CD8-positive, alpha-beta memory T cell (primary cell): ENCODE measurements at places on chromosomes 6 and 20. TPM values are rescaled to one million over a fixed set of nuclear protein-coding genes. Genes with fewer than 3 reads are reported as not detected.

Gene RMND1
- 25.6 TPM for total RNA-seq

Gene DDX43
- 0.98 TPM for total RNA-seq

Gene MROH8
- total RNA-seq: 1.6 TPM

Gene TRAPPC3L
- total RNA-seq: not detected

Gene TBC1D7
- total RNA-seq: 23.2 TPM

- no peak for DNase-seq
Observed at GRCh38 chr20:5729348-5729747, 20.9 kb upstream of the SHLD1 start.

- DNase-seq: no peak
Observed at GRCh38 chr6:524803-525202, 132.1 kb downstream of the HUS1B start.

DNA sequence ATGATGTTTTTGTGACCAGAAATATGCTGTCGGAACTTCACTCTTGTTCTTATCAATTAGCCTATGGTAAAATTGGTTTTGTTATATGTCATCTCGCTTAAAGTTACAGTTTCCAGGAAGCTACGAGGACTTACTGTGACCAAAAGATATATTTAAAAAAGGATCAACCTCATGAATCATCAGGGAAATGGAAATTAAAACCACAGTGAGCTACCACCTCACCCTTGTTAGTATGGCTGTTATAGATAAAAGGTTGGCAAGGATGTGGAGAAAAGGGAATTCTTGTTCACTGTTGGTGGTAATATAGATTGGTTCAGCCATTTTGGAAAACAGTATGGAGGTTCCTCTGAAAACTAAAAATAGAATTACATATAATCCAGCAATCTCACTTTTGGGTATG lies 14.3 kb upstream of the INSM1 start:
- no peak for DNase-seq

- DNase-seq: no peak
Observed at GRCh38 chr6:62982951-62983350, 228.3 kb upstream of the FKBP1C start.

DNA sequence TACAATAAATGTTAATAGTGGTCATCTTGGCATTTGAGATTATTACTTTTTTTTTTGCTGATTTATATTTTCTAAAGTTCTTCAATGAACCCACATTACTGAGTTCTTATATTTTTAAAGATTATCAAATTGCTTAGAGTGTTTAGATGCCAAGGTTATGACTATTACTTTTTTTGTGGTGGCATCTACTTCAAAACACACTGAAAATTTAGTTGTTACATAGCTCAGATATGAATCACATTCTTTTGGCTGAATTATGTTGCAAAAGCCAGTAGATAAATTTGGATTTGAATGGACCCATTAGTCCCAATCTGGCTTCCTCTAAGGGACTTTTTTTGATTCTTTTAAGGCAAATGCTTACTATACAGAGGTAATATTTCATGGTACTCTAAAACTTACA lies 8.9 kb downstream of the UTRN start:
- DNase-seq: no peak

GRCh38 chr6:112058243-112059032 lies 4.5 kb downstream of the CCN6 start:
- DNase-seq: no peak

DNA sequence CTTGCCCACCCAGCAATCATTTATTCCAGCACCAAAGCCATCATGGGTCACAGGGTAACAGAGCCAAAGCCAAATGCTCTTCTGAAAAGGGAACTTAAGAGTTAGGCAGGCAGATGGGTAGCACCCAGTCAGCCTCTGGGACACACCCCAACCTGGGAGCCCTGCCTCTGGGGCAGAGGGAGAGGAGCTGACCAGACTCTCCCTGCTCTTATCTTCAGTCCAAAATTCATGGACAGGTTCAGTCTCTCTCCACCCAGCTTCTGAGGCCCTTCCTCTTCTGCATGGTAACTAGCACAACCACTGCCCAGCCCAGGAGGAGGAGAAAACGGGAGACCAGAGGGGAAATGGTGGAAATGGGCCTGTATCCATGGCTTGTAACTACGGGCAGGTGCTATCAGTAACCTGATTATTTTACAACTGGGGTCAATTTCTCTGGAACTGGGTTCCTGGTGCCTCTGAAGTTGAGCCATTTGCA lies 105.4 kb downstream of the NOL4L start:
- DNase-seq: no peak

- DNase-seq: no peak
Observed at GRCh38 chr6:52503851-52504781, 72.7 kb downstream of the TRAM2 start.

DNA sequence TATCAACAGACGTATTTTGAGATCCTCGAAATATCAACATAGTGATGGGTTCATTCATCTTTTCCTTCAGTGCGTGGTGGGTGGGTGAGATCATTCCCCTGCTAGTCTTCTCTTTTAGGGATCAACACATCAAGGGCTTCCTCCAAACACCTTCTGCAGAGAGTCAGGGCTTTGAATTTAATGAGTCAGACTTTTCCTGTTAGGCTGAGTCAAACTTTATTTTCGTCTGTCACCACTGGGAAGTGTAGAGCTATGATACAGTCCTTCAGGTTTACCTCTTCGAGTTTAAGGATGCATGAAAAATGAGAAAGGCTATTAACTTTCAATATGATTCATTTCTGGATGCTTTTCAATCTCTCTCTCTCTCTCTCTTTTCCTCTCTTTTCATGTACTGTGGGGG lies 189.1 kb downstream of the BMP2 start:
- no peak for DNase-seq
